Choroid plexus epithelial cell (primary cell): ENCODE measurements at places on chromosomes 16 and 17.
A peak's percentile ranks its signal among the peaks of the same experiment; 100 is the strongest.

- peak; percentile 84 for DNase-seq
These were observed 49.1 kb downstream of the TBC1D16 start for GRCh38 chr17:79986411-79987186.

DNA sequence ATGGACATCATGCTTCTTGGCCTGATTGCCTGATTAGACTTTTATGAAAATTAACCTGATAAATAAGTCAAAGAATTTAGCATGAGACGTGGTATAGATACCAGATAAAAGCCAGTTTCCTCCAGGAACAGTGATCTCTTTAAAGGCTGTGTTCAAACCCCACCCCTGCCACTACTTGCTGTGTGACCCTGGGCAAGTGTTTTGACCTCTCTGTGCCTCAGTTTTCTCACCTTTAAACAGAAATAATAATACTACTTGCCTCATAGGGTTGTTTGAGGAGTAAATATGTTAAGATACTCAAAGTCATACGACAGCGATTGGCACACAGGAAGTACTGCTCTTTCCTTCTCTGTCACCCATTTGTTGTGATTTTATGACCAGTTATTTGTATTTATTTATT is 115.5 kb downstream of the MAF start:
- no peak for DNase-seq

DNA sequence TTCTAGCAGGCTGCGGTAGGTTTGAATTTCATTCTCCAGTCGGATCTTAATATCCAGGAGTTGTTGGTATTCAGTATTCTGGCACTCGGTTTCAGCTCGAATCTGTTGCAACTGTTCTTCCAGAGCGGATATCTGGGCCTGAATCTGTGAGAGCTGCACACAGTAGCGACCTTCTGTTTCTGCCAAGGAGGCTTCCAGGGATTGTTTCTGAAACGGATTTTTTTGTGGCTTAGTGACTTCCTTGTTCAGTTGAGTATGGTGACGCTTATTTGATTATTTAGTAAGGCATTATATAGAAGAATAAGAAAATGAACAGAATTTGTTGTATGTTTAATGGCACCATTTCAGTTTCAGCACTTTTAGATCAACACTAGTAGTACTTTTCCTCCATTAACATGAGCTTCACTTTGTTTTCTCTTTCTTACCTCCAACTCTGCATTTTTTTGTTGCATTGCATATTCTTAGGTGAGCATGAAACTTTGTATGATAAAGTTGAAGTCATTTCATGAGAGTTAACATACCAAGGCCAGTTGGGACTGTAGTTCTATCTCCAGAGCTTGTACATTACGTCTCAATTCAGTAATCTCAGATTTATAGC is 2.8 kb downstream of the KRT10 start:
- DNase-seq = peak; percentile 45

DNA sequence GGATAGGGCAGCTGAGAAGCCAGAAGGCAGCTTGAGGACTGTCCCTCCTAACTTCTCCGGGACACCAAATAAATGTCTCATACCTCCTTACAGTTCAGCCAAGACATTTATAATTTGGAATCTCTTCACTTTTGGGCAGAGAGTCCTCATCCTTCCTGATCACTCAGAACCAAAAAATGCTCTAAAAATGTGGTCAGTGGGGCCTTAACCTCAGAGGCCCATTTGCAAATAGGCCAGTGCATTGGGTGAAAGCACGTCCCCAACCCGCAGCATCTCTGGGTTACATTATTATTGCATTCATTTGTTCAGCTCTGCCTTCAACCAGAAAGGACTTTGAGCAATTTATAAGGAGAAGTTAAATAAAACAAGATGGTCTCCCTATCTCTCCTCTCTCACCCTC is 112.4 kb upstream of the IRX3 start:
- DNase-seq = no peak

GRCh38 chr16:88382491-88383400 is at the start of gene ZNF469:
Gene ZNF469 (plus strand): TSS chr16:88382959. CDS start chr16:88427471, 44,512 bp downstream.
- DNase-seq = peak; percentile 34

DNA sequence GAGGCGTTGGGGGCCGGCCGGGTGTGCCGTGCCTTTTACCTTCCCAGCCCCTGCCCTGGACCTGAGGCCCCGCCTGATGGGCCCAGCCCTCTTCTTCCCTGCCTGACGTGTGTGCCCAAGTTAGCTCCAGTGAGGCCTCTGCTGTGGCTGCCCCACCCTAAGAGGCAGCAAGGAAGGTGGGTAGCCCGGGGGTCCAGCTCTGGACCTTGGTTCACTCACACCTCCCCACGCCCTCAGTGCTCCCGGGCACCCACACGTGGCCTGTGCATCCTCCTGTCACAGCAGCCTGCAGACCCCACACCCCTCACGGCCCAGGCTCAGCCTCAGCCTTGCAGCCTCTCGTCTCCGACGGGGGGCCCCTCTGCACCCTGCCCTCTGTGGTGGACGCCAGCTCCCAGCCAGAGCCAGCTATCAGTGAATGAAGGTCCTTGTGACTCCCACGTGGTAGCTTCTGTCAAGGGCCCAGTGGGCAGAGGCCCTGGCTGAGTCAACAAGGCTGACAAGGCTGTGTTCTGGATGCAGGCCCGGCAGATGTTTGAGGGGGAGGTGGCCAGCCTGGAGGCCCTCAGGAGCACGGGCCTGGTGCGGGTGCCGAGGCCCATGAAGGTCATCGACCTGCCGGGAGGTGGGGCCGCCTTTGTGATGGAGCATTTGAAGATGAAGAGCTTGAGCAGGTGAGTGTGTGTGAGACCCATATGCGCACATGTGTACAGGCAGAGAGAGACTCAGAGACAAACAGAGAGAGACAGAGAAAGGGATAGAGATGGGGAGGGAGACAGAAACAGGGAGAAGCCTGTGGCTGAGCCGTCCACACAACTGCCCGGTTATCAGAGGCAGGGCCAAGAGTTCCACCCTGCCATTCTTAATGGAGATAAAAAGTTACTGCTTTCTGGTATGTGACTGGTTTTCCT is 2.8 kb downstream of the FN3K start:
- DNase-seq = no peak

DNA sequence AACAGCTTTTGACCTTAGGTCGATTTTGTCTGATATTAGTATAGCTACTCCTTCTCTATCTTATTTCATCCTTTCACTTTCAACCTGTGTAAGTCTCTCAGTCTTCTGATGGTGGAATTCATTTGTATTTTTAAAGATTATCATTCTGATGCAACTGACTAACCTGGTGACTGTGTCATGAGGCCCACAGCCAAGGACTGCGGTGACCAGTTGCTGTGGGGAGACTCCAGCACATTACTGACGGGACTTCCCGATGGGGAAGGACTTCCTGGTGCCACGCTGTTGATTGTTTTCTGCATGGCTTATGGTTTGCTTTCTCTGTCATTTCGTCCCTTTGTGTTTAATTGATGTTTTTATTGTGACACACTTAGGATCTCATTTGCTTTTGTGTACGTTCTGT is 34.2 kb downstream of the RMI2 start:
- DNase-seq = no peak

- peak; percentile 86 for DNase-seq
These were observed 133.6 kb downstream of the SNX11 start for GRCh38 chr17:48241131-48241591.

DNA sequence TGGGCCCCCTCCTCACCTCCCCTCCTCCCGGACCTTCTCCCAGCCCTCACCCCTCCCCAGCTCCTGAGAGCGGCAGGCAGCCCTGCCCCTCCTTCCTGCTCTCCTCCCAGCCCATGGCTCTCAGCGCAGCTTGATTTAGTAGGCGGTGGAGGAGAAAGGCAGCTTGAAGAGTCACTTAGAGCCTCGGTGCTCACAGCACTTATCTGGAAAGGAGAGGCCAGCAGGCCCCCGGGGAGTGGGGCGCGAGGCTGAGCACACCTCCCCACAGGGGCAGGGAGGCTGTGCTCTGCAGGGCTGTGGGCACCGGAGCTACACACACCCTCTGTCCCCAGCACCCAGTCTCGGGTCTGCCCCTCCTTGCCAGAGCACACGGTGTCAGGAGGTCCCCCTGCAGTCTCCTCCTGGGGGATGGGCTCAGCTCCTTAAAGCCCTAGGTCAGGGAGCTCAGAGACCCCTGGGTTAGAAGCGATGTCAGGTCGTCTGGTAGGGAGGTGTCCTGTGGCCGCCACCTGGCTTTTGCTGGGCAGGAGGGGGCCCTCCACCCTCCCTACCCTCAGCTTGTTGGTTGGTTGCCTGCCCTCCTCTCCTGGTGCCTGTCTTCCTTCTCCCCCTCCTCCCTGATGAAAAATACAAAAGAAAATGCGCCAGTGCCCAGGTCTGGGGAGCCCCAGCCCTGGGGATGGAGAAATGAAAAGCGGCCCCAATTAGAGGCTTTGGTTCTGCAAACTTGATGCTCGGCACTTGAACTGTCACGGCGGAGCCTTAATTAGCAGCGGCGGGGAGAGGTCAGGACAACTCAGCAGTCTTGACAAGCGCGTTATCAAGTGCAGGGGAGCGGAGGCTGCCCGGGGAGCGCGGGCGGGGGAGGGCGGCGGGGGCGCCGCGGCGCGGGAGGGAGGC is 151.1 kb upstream of the GSE1 start:
- DNase-seq = peak; percentile 63

DNA sequence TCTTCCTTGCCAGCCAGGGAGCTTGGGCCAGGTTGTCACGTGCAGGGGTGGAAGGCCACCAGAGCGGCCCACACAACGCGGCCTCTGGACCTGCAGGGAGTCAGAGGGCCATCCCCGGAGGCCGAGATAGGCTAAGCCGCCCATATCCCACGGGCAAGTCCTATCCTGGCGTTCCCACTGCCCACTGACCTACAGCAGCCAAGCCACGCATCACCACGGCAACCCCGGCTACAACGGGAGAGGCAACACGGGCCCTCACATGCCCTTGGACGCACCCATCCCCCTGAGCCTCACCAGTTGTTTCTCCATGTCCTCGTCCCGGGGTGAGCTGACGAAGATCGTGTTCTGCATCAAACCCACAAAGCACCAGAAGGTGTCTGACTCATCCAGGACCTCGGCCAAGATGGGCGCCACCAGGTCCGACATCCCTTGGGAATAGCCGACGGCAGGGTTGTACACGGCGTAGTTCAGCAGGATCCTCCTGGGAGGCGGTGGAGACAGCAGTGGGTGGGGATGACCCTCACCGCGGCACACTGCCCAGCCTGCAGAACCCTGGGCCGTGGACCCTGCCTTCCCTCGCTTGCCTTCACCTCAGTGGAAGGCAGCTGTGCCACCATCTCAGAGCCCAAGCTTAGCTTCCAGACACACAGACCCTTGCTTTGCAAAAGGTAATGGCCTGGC is 88.2 kb downstream of the TBC1D16 start:
- peak; percentile 89 for DNase-seq

DNA sequence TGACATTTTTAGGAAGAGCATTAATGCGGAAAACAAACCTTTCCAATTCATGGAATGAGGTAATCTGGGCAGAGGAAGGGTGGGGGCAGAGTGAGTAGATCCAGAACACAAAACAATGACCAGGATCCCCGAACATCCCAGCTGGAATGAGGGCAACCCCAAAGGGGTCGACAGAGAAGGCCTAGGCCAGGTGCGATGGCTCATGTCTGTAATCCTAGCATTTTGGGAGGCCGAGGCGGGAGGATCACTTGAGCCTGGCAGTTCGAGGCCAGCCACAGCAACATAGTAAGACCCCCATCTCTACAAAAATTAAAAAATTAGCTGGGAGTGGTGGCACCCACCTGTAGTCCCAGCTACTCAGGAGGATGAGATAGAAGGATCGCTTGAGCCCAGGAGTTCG is 64.7 kb downstream of the ZFHX3 start:
- no peak for DNase-seq

DNA sequence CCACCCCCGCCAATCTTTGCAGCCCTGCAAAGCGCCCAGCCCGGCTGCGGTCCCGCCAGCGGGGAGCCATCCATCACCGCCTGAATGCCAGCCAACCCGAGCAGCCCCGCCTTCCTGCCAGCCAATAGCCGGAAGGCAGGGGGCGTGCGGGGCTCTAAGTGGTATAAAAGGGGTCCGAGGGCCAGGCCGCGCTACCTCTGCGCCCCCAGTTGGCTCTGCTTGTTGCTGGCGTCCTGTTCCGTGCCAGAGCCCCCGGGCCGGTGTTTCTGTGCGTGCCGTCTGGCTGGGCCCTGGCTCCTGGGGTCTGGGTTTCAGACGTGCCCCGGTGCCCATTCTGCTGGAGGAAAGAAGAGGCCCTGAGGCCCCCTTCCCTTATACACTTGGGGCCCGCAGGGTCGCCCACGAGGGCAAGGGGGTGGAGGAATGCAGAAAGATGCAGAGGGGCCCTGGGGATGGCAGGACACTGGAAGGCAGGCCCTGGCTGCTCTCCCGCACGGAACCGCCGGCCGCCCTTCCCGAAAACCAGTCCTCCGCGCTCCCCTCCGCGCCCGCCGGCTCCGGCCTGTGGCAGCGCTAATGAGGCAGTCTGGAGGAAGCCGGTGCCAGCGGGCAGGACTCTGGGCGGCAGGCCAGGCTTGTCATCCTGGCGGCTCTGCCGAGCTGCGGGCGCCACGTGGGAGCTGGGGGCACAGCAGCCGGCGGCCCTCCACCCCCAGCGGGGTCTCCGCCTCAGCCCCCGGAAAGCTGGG is 14.0 kb downstream of the COPZ2 start:
- no peak for DNase-seq

- no peak for DNase-seq
These were observed 51.4 kb downstream of the IRF8 start for GRCh38 chr16:85950136-85950918.

- no peak for DNase-seq
These were observed 8.1 kb downstream of the DNASE1 start for GRCh38 chr16:3662601-3663000.

GRCh38 chr17:2171702-2172076 is 116.8 kb downstream of the HIC1 start:
- no peak for DNase-seq

GRCh38 chr17:59342681-59343131 is 11.3 kb downstream of the YPEL2 start:
- no peak for DNase-seq

- no peak for DNase-seq
These were observed 403.8 kb downstream of the SEC14L1 start for GRCh38 chr17:77544347-77545110.

DNA sequence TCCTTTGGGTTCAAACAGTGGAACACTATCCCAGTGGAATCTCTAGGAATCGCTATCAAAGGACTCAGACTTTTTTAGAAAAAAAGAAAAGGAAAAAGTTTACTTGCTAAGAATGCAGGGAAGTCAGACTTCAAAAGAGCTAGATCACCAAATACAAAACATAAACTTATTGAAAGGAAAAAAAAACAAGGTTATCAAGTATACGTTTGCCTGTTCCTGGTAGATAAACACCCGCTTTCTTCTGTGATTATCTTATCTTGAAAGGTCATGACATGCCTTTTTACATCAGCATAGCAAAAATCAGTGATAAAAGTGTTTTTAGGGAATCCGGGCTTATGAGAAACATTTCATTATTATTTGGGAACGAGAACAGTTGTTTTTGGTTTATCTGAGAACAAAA is 129.3 kb upstream of the TMEM97 start:
- no peak for DNase-seq

DNA sequence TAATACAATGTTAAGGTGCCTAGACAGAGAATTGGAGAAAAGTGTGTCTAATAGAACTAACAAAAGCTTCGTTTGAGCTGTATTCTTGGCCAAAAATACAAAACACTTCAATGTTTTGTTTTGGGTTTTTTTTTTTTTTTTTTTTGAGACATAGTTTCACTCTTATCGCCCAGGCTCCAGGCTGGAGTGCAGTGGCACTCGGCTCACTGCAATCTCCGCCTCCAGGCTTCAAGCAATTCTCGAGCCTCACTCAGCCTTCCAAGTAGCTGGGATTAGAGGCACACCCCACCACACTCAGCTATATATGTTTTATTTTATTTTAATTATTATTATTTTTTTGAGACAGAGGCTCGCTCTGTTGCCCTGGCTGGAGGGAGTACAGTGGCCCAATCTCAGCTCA is 38.3 kb upstream of the CARMIL2 start:
- no peak for DNase-seq

GRCh38 chr16:15948532-15949209 is 745 bp upstream of the ABCC1 start:
- no peak for DNase-seq
